Fibroblast of villous mesenchyme (primary cell): ENCODE measurements at places on chromosomes 6 and 20. TPM values are rescaled to one million over a fixed set of nuclear protein-coding genes. Genes with fewer than 3 reads are reported as not detected.

DNA sequence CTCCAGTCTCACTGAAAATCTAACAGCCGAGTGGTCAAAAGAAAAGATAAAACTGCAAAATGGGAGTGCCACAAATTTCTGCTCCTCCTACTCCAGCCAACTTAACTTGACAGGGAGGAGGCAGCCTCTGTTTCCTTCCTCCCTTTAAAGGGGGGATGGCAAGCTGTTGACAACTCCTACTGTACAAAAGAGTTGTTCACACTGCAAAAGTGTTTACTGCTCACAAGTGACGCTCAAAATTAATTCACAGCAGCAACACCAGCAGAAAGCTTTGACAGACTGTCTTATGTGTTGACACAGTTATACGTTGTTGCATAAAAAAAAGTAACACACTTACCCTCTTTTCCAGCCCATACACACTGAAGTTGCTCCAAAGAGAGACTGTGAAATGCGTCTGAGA lies 169.8 kb downstream of the BACH2 start:
- DNase-seq, result no peak

DNA sequence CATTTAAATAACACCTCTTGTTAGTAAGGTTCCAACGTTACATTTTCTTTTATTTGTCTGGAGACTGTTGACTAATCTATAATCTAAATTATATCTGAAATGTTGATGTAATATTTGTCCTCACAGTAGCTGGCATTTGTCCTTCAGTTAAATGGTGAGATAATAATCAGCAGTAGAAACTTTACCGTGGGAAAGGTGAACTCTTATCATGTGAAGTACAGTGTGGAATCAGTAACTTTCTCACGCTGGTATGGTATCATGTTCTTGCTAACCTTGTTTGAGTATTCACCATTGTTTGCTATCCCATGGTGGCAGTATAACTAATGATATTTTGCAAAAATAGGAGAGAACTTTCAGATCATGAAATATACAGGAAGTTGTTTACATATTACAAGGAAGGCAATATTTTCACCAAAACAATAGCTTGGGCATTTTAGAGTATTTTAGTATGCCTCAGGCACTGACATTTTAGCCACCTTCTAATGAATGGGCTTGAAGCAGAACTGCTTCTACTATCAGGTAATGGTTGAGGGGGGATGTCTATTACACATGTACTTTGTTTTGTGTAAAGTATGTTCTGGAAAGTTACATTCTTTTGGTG lies 4.8 kb downstream of the GMNN start:
- peak; percentile 31 for DNase-seq

GRCh38 chr6:118502169-118502568 lies 45.9 kb upstream of the PLN start:
- no peak for DNase-seq

DNA sequence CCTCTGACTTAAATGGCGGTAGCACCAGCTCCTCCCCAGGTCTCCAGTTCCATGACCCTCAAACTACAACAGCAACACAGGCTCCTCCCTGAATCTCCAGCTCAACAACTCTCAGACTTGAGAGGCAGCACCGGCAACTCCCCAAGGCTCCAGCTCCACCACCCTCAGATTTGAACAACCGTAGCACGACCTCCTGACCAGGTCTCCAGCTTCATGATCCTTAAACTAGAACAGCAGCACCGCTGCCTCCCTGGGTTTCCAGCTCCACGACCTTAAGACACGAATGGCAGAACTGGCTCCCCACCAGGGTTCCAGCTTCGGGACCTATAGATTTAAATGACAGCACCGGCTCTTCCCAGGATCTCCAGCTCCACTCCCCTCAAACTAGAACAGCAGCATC lies 325.8 kb downstream of the PREX1 start:
- no peak for DNase-seq

The ZDHHC14 gene
- 2.6 and 4.3 TPM in 2 replicates for total RNA-seq

The C4A gene
- total RNA-seq, result 6.0 and 13.9 TPM in 2 replicates
